ENCODE measurements at places on chromosomes 2 and 18. TPM values are rescaled to one million over a fixed set of nuclear protein-coding genes. Genes with fewer than 3 reads are reported as not detected.
A peak's percentile ranks its signal among the peaks of the same experiment; 100 is the strongest.

Gene SPATA3
- not detected for total RNA-seq

Gene LIPG
- 1.1 TPM for total RNA-seq

Gene UPP2
- total RNA-seq: not detected

Gene MROH2A
- total RNA-seq: not detected

Gene MLPH
- total RNA-seq: 25.3 TPM

Gene ASTL
- total RNA-seq: not detected

Gene CCDC142
- total RNA-seq: 4.9 TPM

Gene DSC2
- total RNA-seq: 11.5 TPM

Gene DNAH7
- total RNA-seq: 4.0 TPM

Gene FECH
- 14.6 TPM for total RNA-seq

Gene ACMSD
- not detected for total RNA-seq

Gene FAHD2A
- 15.6 TPM for total RNA-seq

Gene DSG2
- total RNA-seq: 24.2 TPM

Gene SLC9A4
- total RNA-seq: not detected

Gene NXPH2
- total RNA-seq: not detected

Gene C2orf80
- not detected for total RNA-seq

Gene LPIN2
- total RNA-seq: 23.0 TPM

Gene PLA2R1
- 0.16 TPM for total RNA-seq

Gene RAMP1
- total RNA-seq: 58.2 TPM

Gene NAT8
- total RNA-seq: not detected

DNA sequence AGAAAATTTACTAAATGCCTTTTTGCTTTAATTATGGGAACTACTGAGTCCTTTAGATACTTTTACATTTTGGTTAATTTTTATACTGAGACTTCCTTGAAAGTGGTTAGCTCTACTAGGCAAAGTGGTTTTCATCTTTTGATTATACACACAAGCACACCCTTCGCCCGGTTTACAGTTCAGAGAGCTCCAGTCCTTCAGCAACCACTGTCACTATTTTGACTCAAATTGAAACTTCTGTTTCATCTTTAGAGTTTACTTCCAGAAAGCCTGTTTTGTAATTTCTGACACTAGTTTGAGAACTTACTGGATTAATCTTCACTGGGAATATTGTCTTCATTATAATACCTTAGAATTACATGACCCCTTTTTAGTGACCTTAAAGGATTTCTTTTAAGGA lies 140.3 kb upstream of the FOSL2 start:
- DNase-seq: no peak

GRCh38 chr2:209424199-209424701 lies 403 bp downstream of the MAP2 start:
- DNase-seq: peak; percentile 75

- no peak for DNase-seq
Observed at GRCh38 chr2:216056739-216057138, 24.9 kb downstream of the PECR start.

DNA sequence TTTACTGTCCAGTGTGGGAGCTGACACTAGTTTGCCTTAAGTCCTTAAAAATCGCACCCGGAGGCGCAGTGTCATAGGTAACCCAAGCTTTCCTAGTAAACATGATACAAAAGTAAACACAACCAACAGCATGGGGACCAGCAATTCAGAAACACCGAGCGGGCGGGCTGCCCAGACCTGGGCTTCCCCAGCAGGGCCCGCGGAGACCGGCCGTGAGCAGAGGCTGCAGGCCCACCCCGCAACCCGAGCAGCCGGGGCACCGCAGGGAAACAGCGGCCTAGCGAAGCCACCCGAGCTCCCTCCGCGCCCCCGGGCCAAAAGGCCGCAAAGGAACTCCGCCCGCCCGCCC lies 296 bp downstream of the TTC21B start:
- no peak for DNase-seq

- DNase-seq: no peak
Observed at GRCh38 chr2:64860276-64860885, 128.8 kb upstream of the SLC1A4 start.

DNA sequence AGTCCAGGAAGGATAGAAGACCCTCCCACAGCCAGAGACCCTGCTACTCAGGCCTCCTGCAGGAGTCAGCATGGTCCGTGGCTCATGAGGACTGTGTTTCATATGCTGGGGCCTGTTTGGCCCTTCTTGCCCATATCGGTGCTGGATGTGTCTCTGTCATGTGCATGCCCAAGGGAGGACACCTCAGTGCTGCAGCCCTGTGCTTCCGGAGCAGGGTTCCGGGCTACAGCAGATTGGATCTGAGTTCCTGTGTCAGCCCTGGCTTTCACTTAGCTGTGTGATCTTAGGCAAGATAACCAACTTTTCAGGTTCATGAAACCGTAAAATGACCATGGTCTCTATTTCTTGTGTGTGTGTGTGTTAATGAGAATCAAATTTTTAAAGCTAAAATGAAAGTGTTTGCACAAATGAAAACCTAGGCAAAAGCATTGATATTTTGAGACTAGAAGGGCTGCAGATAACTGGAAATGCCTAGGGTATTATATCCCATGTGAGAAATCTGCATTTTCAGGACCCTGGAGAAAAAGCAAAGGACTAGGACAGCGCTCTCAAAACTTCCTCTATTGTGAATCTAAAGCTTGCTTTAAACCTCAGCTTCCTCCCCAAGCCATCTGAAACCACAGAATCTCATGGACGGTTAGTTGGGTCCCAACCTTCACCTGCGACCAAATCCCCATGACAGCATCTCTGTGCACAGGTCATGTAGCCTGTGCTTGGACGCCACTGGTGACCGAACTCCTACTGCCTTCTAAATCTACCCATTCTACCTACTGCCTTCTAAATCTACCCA lies 58.8 kb upstream of the CAPN13 start:
- no peak for DNase-seq

GRCh38 chr2:122564843-122565242 lies 809.4 kb downstream of the TSN start:
- no peak for DNase-seq

- DNase-seq: no peak
Observed at GRCh38 chr2:75381032-75381431, 179.7 kb downstream of the EVA1A start.

GRCh38 chr2:18597618-18598017 lies 8.2 kb upstream of the NT5C1B start:
- DNase-seq: no peak

DNA sequence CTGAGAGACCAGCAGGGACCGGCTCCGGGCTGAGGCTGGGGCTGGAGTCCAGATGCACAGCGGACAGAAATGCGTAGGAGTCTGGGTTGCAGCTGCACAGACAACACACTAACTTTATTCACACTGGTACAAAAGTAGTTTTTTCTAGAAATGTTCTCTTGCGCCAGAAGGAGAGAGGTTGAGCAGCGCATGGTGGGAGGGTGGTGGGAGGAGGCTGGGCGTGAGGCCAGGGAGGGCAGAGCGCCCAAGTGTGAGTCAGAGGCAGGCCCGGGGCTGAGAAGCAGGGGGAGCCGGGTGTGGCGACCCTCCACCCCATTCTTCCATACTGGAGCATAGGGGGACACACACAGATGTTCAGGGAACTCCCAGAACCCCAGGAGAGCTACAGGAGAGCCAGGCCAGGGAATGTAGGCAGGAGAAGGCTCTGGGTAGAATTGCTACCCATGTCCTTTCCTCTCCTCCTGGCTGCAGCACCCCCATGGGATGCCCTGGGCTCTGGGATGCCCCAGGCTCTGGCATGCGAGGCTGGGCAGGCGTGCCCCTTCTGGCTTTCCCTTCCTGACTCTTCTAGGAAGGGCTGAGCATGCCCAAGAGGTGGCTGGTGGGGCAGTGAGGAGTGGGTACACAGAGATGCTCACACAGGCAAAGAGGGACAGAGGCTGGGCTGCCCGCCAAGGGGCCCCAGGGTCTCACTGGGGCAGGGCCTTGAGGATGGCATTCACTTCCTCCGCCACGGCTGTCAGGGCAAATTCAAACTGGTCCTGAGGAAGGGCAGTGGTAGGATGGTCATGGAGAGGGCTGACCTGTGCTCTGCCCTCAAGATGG lies 10.6 kb downstream of the DNAJB2 start:
- DNase-seq: no peak

DNA sequence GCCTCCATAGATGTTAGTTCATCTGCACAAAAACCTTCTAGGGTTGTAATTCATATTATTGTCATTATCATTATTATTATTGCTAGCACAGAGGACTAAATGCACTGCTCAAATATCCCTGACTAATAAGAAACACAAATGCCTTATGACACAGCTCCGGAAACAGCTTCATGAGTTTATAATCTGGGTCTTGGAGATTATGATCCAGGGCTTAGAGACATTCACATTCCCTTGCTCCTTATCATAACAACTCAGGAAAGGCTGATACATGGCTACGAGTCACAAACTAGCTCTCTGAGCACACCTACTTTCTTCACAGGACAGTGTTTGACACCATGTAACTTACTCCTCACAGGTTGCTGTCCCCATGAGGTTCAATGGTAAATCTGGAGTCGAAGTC lies 102.2 kb upstream of the TTC39C start:
- DNase-seq: no peak

DNA sequence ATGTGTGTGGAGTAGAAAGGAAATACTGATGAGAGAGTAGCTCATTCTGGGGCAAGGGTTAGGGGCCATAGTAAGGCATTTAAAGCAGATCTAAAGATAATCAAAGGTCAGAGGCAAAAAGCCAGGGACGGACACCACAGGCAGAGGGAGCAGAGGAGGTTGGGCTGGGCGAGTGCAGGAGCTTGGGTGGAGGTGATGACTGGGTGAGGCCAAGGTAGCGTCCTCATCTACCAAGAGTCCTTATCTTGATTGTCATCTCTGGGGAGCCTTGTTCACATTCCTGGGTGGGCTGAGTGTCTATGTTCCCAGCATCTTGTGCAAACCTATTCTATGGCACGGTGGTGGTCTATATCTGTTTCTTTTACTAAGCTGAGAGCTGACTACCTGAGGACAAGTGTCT lies 26.1 kb upstream of the SAG start:
- no peak for DNase-seq

DNA sequence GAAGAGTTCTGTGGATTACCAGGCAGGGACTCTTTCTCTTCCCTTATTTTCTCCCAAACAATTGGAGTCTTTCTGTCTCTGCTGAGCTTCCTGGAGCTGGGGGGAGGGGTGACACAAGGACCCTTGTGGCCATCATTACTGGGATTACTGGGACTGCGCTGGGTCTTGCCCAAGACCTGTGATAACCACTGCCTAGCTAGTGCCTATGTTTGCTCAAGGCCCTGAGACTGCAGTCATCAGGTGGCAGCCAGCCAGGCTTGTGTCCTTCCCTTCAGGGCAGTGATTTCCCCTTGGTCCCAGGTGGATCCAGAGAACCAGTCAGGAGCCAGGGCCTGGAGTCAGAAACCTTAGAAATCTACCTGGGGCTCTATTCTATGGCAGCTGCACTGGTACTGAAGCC lies 355.6 kb downstream of the PARD3B start:
- DNase-seq: peak; percentile 70

GRCh38 chr2:102237176-102237575 lies 50.4 kb downstream of the IL1RL2 start:
- no peak for DNase-seq

DNA sequence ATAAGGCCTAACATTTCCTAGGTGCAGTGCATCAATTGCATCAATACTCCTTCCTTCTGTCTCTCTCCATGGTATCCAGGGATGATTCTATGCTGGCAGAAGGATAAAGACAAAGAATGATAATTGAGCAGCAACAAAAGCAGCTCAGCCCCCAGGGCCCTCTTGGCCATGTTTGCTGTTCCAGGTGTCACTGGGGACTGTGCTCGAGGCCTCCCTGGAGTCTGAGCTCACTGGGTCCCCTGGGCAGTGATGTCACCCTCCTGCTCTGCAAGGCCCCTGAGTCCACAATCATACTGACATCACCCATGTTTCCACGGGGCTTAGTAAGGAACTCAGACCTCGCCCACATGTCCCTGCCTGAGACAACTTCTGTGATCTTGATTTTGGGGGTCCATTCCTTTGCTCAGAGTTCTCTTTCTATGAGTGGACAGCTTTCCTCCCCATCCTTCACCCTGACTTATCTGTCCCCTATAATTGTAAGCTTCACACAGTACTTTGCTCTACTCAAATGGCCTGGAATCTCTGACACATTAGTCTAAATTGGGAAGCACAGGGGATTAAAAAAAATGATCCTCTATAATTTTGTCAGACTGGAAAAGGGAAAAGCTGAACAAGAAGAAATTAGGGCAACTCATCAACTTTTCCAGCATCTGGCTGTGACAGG lies 15.8 kb upstream of the EXOC6B start:
- DNase-seq: no peak

GRCh38 chr2:216583606-216584005 lies 49.6 kb upstream of the IGFBP2 start:
- no peak for DNase-seq

DNA sequence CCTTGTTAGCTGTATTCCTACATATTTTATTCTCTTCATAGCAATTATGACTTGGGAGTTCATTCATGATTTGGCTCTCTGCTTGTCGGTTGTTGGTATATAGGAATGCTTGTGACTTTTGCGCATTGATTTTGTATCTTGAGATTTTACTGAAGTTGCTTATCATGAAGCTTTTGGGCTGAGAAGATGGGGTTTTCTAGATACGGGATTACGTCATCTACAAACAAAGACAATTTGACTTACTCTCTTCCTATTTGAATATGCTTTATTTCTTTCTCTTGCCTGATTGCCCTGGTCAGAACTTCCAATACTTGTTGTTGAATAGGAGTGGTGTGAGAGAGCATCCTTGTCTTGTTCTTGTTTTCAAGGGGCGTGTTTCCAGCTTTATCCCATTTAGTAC lies 569.8 kb upstream of the NRXN1 start:
- no peak for DNase-seq

- DNase-seq: no peak
Observed at GRCh38 chr2:146413086-146413610, 1431.7 kb upstream of the ACVR2A start.

GRCh38 chr2:159713631-159714246 lies 1.4 kb downstream of the MARCHF7 start:
- no peak for DNase-seq

DNA sequence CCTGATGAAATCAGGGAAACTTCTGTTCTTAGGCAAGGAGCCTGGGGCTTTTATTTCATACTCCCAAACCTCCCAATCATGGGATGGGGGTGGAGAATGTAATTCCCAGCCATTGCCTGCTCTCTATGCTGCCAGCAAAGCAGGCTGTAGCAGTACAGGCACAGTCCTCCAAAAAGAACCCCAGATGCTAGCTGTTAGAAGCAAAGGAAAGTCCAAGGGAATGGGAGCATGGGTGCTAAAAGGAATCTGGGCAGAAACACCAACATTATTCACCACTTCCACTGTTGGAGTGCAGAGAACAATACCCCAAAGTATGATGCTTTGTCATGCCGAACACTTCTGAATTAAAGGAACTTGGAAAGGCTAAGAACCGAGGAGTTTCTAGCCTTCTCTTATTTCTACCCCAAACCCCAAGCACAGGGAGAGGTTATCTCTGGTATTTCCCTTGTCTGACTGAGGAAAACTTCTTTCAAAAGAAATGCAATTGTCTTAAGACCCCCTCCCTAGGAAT lies 24.7 kb downstream of the MDH1 start:
- DNase-seq: no peak

- DNase-seq: no peak
Observed at GRCh38 chr2:1721706-1722646, 22.3 kb downstream of the PXDN start.
